ENCODE measurements at places on chromosomes 2 and 18. TPM values are rescaled to one million over a fixed set of nuclear protein-coding genes. Genes with fewer than 3 reads are reported as not detected.

DNA sequence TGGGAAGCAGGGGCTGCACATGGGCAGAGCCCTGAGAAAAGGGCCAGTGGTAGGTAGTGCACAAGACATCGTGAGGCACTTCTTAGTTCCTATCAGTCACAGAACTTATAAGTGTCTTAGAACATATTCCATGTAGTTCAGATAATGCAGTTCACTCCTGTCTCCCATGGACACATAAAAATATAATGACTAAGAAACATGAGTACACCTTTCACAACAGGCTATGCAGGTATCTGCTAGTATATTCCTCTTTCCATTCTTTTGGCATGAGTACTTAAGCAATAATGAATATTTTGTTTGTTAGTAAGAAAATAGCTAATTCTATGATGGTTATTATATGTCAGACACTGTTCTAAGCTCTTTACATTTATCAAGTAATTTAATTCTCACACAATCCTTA lies 808.4 kb downstream of the BCL11A start:
- DNase-seq, result no peak

Gene DSG1
- total RNA-seq, result 0.21 TPM

DNA sequence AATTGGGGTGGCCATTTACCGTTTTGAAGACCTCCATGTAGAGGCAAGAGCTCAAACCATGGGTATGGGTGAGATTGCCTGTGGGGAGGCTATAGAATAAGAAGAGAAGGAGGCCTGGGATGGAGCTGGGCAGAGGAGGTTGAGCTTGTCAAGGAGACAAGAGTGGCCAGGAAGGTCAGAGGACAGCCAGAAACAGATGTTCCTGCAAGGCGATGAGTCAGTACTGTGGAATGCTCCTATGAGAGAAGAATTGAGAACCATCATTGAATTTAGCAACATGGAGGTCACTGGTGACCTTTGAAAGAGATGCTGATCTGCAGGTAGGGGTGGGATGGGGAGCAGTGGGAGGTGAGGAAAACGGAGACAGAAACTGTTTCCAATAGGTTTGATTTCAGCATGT lies 3.5 kb downstream of the ACSL3 start:
- DNase-seq, result no peak

- DNase-seq, result no peak
Observed at GRCh38 chr18:63082366-63083019, 237.1 kb downstream of the BCL2 start.

Gene POTEI
- 0.05 TPM for total RNA-seq

All from urinary bladder (tissue), 4 donors.